NCI-H1105 treated with DMSO at 0.1 percent for 48 hours (cell line): ENCODE measurements at places on chromosomes 4 and X.
A peak's percentile ranks its signal among the peaks of the same experiment; 100 is the strongest.

DNA sequence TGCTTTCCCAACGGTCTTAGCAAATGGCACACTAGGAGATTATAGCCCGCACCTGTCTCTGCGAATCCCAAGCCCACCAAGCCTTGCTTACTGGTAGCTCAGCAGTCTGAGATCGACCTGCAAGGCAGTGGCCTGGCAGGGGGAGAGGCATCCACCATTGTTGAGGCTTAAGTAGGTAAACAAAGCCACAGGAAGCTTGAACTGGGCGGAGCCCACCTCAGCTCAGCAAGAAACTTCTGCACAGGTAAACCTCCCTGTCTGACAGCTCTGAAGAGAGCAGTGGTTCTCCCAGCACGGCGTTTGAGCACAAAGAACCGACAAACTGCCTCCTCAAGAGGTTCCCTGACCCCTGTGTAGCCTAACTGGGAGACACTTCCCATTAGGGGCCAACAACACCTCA, 42.8 kb downstream of the BRWD3 start:
- no peak for DNase-seq

DNA sequence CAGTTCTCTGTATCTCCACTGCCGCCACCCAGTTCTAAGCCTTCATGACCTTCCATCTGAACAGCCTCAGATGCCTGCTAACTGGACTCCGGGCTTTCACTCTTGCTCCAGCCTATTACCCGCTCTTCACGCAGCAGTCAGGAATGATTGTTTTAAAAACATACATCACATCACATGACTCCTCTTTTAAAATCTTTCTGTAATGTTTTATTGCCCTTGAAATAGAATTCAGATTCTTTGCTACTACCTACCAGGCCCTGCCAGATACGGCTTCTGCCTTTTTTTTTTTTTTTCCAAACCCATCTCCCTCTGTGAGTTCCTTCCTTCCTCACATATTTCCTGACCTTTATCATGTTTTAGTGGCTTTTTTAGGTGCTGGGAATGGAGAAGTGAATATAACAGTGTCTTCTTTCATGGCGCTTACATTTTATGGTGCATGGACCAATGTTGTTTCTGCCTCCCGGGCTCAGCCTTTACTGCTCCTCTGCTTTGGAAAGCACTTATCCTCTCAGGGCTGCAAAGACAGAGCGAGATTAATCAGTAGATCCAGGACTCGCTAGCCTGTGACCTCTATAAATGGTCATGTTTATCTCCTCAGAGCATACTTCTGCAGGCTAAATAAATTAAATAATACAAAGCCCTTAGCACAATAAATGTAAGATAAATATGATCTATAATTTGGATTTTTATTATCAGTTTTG, 58.0 kb downstream of the FBXO8 start:
- no peak for DNase-seq

- no peak for DNase-seq
Measured at GRCh38 chr4:98434816-98435215, 173.6 kb downstream of the RAP1GDS1 start.

GRCh38 chr4:113831457-113831856, 69.9 kb upstream of the CAMK2D start:
- DNase-seq, result no peak

- no peak for DNase-seq
Measured at GRCh38 chr4:155972098-155972497, 18.4 kb upstream of the CTSO start.

- DNase-seq, result no peak
Measured at GRCh38 chr4:3013323-3013722, 50.0 kb downstream of the GRK4 start.

- no peak for DNase-seq
Measured at GRCh38 chrX:15680401-15680800, 15.8 kb upstream of the CLTRN start.

GRCh38 chrX:143058120-143058519, 32.4 kb downstream of the SPANXN4 start:
- no peak for DNase-seq

GRCh38 chr4:820230-821172, 5.4 kb downstream of the CPLX1 start:
- no peak for DNase-seq

DNA sequence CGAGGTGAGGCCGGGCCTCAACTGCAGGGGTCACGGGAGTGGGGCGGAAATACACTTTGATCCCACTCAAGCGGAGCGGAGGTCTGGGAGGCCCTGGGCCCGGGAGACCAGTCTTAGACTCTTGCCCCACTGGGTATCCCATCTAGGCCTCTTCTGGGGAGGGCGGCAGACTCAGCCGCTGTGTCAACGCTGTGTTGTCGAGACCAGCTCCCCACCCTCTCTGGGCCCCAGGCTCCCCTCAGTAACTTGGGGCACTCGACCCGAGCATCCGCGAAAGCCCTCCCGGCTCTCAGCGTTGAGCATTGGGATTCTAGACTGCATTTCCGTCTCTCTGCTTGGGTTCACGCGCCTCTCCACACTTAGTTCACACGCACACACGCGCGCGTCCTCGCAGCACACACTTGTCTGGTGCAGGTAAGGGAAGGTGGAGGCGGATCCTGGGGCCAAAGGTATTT, 1.7 kb downstream of the NKX3-2 start:
- no peak for DNase-seq

- no peak for DNase-seq
Measured at GRCh38 chr4:104507112-104507511, 12.4 kb upstream of the CXXC4 start.

DNA sequence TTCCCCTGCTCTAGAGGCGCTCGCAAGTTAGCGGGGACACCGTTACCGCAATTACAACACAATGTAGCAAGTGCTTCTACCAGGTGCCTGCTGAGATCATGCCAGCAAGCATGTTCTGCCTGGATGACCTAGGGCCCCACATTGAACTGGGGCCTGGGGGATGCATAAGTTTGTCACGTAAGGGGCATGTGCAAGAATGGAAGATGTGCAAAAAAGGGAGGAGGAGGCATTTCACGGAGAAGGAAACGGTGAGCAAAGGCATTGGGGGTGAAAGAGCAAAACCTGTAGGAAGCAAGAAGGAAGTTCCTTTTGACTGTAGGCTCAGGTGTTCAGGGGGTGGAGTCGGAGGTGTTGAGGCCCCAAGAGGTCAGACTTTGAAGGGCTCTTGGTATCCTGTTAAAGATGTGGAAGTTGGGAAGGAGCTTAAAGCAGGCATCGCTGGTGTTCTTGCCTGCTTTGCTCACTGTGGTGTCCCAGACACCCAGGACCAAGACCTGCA, 602 bp upstream of the SCARB2 start:
- DNase-seq, result no peak

GRCh38 chr4:86908251-86908657, 16.0 kb upstream of the C4orf36 start:
- DNase-seq, result no peak

GRCh38 chrX:69146739-69147138, 18.5 kb downstream of the PJA1 start:
- no peak for DNase-seq

DNA sequence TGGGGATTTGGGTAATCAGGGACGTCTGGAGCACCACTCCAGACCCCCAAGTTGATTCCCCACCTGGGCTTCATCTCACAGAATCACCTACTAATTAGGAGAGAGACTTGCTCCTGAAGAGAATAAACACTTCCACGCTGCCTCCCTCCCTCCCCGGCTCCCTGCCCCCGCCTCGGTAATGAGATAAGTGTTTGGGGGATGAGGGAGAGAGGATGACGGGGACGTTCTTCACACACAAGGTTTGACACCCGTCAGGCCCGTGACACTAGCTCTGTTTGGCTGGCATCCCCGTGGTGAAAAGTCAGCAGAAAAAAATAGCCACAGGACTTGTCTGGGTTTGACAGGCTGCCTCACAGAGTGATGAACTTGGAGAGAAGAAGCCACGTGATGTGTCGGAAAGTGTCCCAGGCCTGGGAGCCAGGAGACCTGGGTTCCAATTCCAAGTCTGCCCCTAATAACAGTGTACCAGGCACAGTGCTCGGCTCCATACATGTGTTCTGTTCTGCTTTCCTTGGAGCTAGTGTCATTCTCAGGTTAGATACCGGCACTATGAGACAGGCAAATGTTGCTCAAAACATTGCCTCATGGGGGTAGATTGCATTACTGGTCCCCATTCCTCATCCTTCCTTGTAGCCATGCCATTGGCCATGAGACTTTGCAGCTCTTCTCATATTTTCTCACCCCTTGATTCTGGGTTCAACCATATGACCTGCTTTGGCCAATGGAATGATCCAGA, 578.0 kb downstream of the BCOR start:
- DNase-seq, result peak; percentile 86

- DNase-seq, result no peak
Measured at GRCh38 chr4:8157944-8158709, 486 bp downstream of the ABLIM2 start.

- peak; percentile 37 for DNase-seq
Measured at GRCh38 chr4:77579406-77580076, 26.1 kb upstream of the CXCL13 start.

- peak; percentile 50 for DNase-seq
Measured at GRCh38 chrX:107659768-107660167, 31.5 kb downstream of the PRPS1 start.

DNA sequence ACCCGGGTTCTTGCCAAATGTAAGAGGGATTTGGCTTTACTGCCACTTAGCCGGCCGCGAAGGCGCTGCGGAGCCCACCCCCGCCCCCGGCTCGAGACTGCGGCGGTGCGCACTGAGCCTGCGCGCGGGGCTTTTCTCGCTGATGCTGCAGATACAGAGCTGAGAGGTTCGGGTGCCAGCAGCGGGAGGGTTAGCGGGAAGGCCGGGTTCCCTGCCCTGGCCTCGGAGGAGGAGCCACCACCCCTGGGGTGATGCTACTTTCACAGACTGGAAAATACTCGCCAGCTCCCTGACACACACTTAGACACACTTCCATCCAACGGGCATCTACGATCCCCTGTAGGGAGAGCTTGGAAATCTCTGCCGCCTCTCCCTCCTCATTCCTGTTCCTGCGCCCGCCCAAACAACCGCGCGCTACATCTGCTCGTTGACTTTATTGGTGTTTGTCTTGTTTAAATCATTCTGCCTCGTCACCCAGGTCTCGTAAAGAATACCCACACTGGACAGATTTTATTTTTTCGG, 2.1 kb upstream of the PCDH7 start:
- peak; percentile 28 for DNase-seq

- DNase-seq, result no peak
Measured at GRCh38 chr4:48904541-48905142, 1.9 kb downstream of the OCIAD2 start.

- no peak for DNase-seq
Measured at GRCh38 chrX:1026263-1027015, 186.0 kb downstream of the CRLF2 start.

DNA sequence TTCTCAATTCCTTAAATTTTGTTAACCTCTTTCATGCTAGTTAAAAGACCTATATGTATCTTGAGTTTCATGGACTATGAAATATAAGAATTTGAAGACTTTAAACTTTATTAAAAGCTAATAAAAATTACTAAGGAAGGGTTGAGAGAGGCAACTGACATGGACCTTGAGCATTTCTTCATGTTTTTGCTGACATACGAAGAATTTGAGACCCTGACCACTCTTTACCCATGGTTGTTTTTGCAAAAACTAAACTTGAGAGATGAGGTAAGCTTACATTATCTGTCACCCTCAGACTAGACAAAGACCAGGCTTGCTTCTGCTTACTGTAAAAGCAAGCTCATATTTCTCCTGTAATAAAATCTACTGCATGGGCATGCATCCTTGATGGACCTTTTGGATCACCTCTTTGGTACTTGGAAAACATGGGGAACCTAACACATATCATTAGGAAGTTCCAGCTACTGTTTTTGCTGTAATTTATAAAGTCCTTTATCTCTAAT, 338.2 kb upstream of the PABPC4L start:
- DNase-seq, result no peak

- DNase-seq, result no peak
Measured at GRCh38 chr4:75698162-75698962, 25.2 kb upstream of the G3BP2 start.

GRCh38 chr4:67103001-67103747, 442.1 kb downstream of the CENPC start:
- no peak for DNase-seq

DNA sequence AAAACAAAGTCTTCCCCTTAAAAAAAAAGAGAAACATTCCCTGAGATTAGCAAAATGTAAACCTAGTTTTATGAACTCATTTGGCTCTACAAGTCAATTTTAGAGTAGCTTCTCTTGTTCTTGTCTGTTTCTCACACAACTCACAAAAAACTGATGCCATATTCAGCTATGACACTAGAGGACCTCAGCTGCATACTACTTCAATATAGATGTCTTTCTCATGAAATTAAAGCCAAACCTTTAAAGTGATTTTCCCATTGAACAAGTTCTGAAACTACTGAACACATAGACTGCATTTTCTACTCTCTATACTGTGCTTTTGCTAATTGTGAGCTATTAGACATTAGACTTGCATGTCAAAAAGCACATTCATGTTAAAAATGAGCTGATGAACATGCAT, 49.8 kb downstream of the TBCK start:
- DNase-seq, result peak; percentile 27

GRCh38 chrX:10828036-10828435, 207.7 kb upstream of the MID1 start:
- peak; percentile 7 for DNase-seq

DNA sequence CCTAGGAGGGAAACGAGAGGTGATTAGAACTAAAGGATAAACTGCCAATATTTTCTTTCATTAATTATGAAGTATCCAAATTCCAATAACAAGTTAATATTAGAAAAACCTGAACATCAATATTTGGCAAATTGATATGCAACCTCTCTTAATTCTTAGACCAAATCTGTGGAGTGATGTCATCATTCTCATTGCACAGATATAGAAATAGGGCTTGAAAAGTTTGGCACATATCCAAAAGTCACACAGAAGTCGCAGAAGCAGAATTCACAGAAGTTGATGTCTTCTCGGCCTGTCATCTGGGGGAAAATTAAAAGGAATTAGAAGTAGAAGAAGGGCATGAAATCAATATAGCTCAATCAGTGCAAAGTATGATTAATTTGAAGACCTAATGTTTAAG, 36.9 kb downstream of the ENPEP start:
- DNase-seq, result no peak

- DNase-seq, result no peak
Measured at GRCh38 chr4:2923668-2924173, 39.5 kb downstream of the NOP14 start.

- no peak for DNase-seq
Measured at GRCh38 chrX:47572773-47573340, 9.4 kb upstream of the TIMP1 start.

GRCh38 chr4:87505862-87506261, 23.3 kb downstream of the SPARCL1 start:
- no peak for DNase-seq

DNA sequence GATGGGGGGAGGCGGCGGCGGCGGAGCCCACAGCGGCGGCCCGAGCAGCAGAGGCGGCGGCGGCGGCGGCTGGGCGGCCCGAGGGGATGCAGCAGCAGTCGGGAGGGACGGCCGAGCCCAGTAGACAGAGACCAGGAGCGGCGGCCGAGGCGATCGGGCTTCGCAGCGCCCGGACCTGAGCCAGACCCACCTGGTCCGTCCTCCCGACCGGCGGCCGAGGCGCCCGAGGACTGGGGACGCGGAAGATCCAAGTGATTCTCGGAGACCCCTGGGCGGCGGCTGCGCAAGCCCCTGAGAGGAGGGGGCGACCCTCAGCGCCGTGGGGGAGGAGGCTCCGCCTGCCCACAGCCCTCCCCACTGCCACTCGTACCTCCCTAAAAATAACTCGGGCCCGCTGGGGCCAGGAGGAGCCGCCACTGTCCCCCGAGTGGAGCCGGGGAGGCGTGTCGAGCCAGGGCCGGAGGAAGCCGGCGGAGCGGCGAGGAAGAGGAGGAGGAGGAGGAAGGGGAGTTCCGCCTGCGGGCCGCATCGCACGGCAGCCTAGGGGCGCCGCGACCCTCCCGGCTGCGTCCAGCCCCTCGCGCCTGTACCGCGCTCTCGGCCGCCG, 608 bp downstream of the RAPGEF2 start:
- DNase-seq, result no peak
